Stimulated activated CD4-positive, alpha-beta T cell treated with anti-CD3 and anti-CD28 coated beads, Interleukin-4, amount 100 ng/mL, for 48 hours (primary cell): ENCODE measurements at places on chromosomes 7 and 10.

- DNase-seq = no peak
These were observed 56.2 kb downstream of the HK1 start for GRCh38 chr10:69334302-69335062.

GRCh38 chr7:110246118-110246517 lies 844.8 kb upstream of the LRRN3 start:
- DNase-seq = no peak

GRCh38 chr7:132455378-132455777 lies 120.9 kb downstream of the PLXNA4 start:
- no peak for DNase-seq

- no peak for DNase-seq
These were observed 123.4 kb upstream of the BTBD16 start for GRCh38 chr10:122147663-122148062.

DNA sequence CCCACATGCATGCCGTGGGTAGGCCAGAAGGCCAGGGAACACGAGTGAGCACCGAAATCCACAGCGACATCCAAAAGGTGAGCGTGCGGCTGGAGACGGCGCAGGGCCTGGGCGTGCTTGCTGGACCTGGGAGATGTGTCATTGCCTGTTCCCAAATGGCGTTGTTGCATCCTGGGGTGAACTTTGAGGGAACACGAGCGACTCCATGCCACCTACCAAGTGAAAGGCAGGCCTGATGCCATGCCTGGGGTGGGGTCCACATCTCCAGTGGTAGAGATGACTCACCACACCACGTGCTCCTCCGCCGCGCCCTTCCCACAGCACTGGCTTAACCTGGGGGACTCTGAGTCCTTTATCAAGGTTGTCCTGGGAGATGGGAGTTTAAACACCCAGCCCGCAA lies 24.7 kb upstream of the VIPR2 start:
- no peak for DNase-seq

DNA sequence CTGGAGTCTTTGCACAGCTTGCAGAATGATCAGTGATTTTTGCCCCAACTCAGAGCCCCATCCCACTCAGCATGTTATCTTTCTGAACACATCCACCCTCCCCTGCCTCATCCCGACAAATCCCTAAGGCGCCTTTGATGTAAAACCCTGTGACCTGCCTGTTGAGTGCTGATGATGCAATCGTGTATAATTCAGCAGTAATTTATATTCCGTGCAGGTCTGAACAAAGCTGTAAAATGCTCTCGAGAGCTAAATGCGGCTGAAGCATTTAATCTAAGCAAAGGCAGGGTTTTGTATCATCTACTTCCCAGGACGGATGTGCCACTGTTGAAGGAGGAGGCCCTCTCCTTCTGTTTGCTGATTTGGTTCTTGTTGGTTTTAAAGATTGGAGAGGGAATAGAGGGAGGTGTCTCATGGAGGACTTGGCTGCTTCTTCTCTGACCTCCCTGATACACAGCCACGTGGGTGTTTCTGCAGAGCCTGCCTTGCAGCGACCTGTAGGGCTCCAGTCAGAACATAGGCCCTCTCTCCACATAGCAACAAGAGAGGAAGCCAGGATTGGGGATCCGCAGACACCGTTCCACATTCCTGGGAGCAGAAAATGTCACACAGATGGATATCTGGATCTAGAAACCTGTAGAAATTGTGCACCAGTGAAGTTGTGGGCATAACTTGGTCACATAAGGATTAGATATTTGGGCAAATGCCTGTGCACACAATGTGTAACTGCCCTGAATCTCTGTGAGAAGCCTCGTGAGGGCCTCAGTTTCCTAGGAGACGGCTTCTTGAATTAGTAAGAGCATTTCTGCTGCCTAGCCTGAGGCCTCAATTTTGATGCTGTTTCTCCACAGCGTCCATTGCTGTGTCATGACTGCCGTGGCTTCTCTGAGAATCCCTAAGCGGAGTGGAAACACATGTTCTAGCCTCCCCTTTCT lies 90.2 kb upstream of the AGK start:
- DNase-seq = no peak

DNA sequence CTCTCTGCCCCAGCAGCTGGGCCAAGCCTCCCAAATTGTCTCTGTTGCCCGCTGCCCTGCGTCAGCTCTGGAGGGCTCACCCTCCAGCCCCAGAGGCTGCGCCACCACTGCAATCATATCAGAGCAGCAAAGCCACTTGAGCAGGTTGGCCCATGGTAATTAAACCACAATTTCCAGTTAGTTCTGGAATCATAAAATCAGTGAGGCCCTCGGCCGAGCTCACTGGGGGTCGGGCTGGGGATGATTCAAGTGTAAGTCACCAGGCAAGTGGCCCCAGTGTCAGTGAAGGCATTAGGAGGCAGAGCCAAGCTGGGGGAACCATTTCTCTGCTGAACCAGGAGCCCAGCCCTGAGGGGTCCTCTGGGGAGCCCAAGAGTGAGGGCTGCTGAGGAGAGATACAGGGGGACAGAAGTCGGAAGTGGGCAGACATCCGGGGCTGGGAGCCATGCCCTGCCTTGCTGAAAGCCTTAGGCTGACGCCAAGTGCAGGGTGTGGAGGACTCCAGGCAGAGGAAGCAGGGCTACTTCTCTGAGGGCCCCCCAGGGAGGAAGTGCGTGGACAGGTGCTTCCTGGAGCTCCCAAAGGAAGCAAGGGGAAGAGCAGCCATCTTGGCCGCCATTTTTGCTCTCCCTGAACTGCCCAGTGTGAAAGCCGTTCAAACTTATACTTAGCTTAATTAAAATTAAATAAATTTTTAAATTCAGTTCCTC lies 29.5 kb upstream of the SLC29A3 start:
- no peak for DNase-seq

DNA sequence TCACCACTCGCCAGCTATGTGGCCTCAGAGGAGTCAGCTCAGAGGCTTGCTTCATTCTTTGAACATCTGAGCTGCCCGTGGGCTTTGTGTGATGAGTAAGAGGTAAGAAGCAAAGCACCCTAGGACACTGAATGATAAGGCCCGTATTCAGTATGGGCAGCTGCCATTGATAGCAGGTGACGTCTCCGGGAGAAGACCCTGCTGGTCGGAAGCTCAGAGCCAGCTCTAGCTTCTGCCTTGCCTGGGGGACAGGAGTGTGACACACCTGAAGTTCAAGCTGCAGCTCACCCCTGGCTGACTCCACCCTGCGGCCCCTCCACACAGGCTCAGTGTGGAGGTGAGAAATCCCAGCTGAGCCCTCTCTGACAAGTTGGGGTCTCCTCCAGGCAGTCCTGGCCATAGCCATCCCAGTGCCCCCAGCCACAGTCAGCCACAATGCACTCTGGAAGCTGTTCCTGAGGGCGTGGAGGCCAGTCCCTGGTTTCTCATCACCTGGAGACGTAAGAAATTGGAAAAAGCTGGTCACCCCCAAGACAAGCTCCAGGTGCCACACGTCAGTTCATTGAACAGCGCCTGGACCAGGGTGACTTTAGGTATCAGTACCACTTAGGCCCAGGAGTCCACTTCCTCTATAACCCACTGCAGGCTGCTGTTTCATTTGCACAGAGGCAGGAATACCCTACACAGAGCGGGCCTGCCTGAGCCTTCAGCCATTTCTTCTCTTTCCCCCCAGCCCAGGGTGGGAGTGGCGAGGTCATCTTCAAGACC lies 164.9 kb upstream of the RHEB start:
- no peak for DNase-seq

- DNase-seq = no peak
These were observed 131.8 kb downstream of the HECW1 start for GRCh38 chr7:43244232-43244631.

DNA sequence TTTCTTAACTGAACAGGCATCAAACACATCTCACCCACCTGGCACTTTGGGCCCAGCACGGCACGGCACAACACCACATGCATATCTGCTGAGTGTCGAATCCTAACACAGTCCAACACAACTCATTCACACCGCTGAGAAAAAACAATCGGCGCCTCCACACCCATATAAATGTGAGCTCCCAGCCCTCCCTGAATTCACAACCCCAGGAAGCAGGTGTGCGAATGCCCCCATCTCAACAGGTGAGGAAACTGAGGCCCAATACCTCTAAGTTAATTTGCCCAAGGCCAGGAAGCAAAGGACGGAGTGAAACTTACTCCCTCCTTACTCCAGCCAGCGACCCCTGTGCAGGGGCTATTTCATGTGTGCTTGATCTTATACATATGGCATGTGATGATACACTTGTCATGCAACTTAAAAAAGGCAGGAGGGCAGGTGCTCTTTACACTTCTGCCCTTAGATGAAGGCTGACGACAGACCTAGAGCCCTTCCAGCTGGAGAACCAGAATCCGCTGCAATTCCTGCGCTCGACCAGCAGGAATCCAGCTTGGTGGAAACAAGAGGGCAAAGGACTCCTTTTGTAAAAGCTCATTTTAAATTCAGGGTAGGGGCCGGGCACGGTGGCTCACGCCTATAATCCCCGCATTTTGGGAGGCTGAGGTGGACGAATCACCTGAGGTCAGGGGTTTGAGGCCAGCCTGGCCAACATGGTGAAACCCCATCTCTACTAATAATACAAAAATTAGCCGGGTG lies 116.0 kb downstream of the LARP4B start:
- DNase-seq = no peak

- no peak for DNase-seq
These were observed 317.5 kb downstream of the PLXDC2 start for GRCh38 chr10:20133669-20134189.

DNA sequence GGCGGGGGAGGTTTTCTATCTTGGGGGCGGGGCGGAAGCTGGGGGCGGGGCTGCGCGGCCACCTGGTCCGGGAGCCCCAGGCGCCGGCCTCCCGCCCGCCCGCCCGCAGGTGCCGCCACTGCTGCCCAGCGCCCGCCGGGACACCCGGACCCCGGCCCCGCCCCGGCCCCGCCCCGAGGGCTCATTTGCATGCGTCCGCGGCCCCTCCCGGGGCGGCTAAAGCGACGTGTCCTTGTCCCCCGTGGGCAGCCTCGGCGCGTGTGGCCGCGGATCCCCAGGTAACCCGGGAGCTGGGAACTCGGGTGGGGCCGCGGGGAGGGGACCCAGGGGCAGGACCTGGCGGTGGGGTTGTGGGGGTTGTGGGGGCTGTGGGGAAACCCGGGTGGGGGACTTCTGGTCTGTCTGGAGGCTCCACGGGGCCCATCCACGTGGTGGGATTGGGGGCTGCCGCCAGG lies at the start of gene BHLHA15:
Gene BHLHA15, plus strand, starts transcription at position 219 of the 455 bp plus-strand sequence. CDS start 871 bp downstream, outside the sequence.
- peak; percentile 15 for DNase-seq

GRCh38 chr7:22250390-22250789 lies 106.6 kb downstream of the RAPGEF5 start:
- no peak for DNase-seq

DNA sequence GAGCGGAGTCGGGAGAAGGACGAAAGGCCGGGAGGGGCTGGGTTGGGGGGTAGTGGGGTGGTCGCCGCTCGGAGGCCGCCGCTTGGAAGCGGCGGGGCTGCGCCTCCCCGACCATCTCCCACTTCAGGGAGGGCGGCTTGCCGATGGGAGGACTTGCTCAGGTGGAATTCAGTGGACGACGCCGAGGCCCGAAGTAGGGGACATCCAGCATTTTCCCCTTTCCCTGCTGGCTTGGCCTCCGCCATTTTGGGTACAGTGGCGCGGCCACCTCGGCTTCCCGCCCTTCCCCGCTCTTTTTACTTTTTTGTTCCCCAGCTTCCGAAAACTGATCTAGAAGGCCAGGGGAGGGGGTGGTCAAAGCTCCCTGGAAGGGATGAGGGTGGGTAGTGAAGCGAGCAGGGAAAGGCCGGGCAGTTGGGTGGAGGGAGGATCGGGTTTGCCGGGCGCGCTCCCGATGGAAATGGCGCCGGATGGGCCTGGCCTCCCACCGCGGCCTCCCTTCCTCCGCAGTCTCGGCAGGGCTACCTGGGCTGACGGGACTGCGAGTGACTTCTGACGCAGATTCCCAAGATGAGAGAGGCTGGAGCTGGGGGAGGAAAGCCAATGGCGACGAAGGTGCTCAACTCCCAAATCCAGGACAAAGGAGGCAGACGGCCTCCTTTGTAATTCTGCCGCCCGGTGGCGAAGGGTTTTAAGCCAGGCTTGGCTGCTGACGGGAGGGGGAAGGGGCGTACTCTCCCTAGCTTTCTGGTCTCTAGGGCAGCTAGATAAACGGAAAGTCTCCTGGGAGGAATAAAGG lies at the start of gene PBLD:
Gene PBLD, minus strand, starts transcription at position 670 of the 799 bp plus-strand sequence. CDS start 26,084 bp downstream, outside the sequence.
- peak; percentile 41 for DNase-seq

- DNase-seq = no peak
These were observed 2.8 kb downstream of the CLCN1 start for GRCh38 chr7:143318661-143319060.

- no peak for DNase-seq
These were observed 13.5 kb downstream of the EFCAB10 start for GRCh38 chr7:105567821-105568220.

- no peak for DNase-seq
These were observed 43.7 kb downstream of the JAZF1 start for GRCh38 chr7:28136885-28137284.

DNA sequence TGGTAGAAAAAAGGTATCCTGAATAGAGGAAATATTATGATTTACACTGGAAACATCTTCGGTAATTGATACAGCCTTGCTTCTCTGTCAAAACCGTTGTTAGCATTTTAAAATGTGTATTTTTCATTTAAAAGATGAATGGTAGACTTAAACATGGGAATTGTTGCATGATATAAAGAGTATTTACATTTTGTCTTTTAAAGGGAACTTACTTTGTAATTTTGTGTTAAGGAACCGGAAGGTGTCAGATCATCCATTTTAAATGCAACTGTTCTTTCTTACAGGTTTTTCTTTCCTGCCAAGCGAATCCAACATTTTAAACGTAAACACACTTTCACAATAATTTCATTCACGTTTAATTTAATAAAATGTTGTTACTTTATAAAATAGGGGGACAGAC lies 1.8 kb upstream of the IGF2BP3 start:
- no peak for DNase-seq

DNA sequence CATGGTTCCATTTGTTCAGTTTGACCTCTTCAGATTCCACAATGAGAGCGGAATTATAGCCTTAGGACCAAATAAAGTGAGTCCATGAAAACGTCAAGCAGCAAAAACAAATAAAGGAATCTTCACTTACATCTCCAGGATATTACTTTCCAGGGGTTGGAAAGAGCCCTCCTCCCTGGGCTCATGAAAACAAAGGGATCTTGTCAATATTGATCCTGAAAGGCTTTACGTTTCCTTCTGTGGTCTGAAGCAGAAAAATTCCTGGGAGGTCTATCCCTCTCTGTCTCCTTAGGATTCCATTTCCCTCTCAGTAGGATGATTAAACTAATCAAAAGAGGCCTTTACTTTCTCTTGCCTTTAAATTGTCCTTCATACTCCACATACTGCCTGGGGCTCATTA lies 293.5 kb downstream of the GPAM start:
- no peak for DNase-seq

DNA sequence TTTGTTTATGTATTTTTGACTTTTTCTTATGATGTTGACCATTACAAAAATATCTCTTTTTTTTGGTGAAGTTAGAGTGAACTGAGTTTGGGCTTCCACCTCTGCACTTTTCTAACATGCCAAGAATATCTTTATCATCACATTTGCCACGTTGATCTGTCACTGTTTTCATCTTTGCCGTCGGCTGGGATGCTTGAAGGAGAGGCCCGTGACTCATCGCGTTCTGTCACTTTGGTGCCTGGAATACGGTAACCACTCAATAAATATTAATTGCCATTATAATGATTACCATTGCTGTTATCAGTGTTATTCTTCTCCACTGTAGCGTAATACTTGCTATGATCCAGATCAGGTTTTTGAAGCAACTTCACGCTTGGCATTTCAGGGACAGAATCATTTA lies 350.8 kb upstream of the PFKP start:
- DNase-seq = no peak
